ENCODE measurements at places on chromosomes 13 and 19. TPM values are rescaled to one million over a fixed set of nuclear protein-coding genes. Genes with fewer than 3 reads are reported as not detected.

DNA sequence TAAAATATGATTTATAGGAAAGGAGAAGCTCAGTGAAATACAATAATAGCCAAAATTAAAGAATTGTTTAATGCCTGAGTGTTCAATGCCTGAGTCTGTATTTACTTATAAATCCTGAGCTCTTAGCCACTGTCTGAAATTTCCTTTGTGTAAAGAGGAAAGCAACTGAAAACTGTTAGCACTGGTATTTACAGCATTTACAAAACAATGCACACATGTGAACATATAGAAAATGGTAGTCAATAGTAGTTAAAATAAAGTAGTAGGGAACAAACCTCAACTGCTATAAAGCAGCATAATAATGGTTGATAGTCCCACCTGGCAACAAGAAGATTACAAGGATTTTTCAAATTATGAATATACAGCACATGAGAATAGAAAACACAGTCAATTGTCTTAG is 1137.1 kb upstream of the ATXN8OS start:
- DNase-seq, result no peak

DNA sequence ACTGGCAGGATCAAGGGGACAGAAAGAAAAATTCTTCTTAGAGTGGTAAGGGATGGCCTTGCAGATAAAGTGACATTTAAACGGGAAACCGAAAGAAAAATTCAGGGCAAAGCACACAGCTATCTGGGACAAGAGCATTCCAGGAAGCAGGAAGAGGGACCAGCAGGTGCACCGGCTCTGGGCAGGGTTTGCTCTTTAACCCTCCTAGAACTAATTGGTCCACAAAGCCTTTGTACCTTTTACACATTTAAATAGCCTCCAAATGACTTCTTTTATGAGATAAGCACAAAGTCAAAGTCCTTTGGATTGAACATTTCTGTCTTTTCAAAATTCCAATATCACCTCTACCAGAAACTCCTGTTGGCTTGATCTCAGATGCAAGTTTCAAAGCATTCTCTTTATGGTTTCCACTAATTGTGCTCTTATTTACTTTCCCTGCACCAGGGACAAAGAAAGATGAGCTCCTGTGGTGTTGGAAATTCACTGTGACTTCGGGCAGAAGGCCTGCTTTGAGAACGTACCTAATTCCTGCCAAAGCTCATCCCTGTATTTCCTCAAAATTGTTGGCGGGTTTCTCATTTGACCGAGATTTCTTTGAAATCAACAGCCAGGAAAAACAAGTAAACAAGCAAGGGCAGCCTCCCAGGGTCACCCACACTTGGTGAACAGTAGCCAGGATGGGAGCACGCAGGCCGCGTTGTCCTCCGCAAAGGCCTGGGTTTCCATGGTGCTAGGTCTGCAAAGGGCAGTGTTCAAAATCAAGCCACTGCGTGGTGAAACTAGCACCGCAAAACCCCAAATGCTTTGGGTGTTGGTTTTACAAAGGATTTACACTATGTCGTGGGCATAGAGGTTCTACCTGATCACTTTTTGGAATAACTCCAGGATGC is 98.6 kb downstream of the IRS2 start:
- no peak for DNase-seq

- no peak for DNase-seq
Observed at GRCh38 chr19:18978616-18979015, 37.6 kb upstream of the HOMER3 start.

The RGCC gene
- total RNA-seq, result 113 TPM

DNA sequence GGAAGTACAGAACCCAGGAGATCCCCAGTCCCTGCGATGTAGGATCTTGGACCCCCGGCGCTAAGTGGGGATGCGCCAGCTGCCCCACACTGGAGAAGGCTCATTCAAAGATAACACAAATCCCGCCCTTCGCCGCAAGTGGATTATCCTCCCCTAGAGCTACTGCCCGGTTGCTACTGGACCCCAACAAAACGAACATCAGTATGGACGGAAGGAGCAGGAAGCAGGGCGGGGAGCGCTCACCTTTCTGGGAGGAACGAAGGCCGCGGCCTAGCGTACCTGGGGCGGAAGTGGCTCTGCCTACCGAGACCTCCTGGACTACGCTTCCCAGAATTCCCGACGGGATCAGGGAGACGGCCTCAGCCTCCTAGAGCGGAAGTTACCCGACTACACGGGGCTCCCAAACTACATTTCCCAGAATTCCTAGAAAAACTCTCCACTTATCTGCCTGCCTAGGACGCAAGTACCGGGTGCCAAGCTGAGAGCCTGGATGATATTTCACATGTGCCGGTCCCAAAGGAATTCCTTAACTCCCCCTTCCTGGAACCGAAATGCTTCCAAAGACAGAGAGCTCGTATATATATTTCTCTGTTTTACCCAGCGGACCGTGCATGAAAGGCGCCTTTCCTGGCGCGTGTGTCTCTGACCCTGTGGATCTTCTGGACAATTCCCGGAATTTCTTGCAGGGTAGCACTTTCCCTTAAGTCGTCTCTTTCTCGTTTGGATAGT is at the start of gene ZNF112:
ZNF112 (minus strand) TSS at position 298 of the 729 bp plus-strand sequence. CDS start 16,141 bp downstream, outside the sequence.
- no peak for DNase-seq

The CGB3 gene
- total RNA-seq, result not detected

- no peak for DNase-seq
Observed at GRCh38 chr13:27405546-27406134, 18.8 kb upstream of the GTF3A start.

- peak; percentile 65 for DNase-seq
Observed at GRCh38 chr13:44879452-44880058, 109.7 kb downstream of the NUFIP1 start.

- no peak for DNase-seq
Observed at GRCh38 chr13:89704040-89704439, 1643.4 kb upstream of the MIR17HG start.

- peak; percentile 86 for DNase-seq
Observed at GRCh38 chr13:20828539-20829364, 55.0 kb upstream of the EEF1AKMT1 start.

GRCh38 chr13:50309318-50309717 is 294.1 kb downstream of the KCNRG start:
- no peak for DNase-seq

DNA sequence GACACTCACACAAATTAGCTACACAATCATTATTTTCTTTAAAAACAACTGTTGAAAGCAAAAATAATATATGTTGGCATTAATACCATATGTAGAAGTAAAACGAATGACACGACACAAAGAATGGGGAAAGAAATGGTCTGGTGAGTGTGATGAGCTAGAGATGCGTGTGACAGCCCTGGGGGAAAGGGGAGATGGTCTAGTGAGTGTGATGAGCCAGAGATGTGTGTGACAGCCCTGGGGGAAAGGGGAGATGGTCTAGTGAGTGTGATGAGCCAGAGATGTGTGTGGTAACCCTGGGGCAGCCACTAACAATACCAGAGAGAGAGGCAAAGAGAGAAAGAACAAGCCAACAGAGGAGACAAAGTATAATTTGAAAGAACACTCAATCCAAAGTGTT is 22.3 kb upstream of the LAMP1 start:
- DNase-seq, result no peak

GRCh38 chr19:42143341-42144234 is 11.3 kb upstream of the POU2F2 start:
- DNase-seq, result no peak

- peak; percentile 95 for DNase-seq
Observed at GRCh38 chr13:46181840-46182490, at the start of gene LCP1. LCP1 (minus strand) TSS chr13:46182177; CDS start chr13:46159662, 22,515 bp downstream.

- no peak for DNase-seq
Observed at GRCh38 chr13:93552596-93552995, 326.0 kb downstream of the GPC6 start.

DNA sequence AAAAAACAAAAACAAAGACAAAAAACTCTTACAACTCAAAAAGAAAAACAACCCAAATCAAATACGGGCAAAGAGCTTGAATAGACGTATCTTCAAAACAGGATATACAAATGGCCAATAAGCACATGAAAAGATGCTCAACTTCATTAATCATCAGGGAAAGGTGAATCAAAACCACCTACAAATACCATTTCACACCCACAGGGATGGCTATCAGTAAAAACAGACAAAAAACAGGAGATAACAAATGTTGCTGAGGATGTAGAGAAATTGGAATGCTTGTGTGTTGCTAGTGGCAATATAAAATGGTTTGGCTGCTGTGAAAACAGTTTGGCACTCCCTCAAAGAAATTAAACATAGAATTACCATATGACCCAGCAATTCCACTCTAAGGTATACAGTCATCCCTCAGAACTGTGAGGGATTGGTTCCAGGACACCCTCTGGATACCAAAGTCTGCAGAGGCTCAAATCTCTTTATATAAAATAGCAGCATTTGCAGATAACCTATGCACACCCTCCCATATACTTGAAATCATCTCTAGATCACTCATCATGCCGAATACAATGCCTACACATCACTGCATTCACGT is 29.7 kb downstream of the MLLT1 start:
- no peak for DNase-seq

DNA sequence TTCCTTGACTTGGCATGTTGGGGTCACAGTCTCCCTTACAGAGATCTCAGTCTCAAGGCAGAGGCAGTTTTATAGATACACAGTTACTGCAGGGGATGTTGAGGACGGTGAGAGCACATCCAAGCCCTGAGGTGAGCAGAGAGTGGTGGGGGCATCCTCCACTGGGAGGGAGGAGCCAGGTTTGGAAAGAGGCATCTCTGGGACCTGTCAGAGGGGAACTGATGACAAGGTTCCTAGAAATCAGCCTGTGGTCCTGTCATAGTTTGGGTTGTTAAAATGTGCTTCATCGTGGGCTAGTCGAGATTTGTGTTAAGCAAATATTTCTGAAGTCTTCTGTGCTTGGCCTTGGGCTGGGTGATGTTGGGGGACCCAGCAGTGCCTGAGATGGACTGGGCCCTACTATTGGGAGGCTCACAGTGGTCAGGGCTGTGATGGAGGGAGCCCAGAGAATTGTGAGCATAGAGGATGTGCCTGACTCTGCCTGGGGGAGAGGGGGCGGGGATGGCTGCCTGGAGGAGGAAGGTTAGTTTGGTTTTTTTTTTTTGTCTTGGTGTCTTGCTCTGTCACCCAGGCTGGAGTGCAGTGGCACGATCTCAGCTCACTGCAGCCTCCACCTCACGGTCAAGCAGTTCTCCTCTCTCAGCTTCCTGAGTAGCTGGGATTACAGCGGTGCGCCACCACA is 3.9 kb downstream of the SUPT5H start:
- DNase-seq, result no peak

The SHISA7 gene
- not detected for total RNA-seq

Data from activated CD4-positive, alpha-beta T cell treated with anti-CD3 and anti-CD28 coated beads, Interleukin-2, amount 10 ng/mL, durations not matched to agents 24 days and 14 days (primary cell).